ENCODE measurements at places on chromosomes 16 and 17. TPM values are rescaled to one million over a fixed set of nuclear protein-coding genes. Genes with fewer than 3 reads are reported as not detected.

RMI2 gene
- 31.2 TPM for total RNA-seq

DHRS11 gene
- 7.6 TPM for total RNA-seq

SLFN11 gene
- total RNA-seq, result 4.4 TPM

CRHR1 gene
- 0.09 TPM for total RNA-seq

TP53TG3B gene
- not detected for total RNA-seq

BRCA1 gene
- 21.8 TPM for total RNA-seq

INTS2 gene
- total RNA-seq, result 12.0 TPM

ALOX15B gene
- 0.60 TPM for total RNA-seq

CDR2L gene
- 72.0 TPM for total RNA-seq

ITGAD gene
- total RNA-seq, result not detected

CNTD1 gene
- total RNA-seq, result 0.03 TPM

PGS1 gene
- 22.8 TPM for total RNA-seq

SLC47A1 gene
- total RNA-seq, result 20.1 TPM

RTN4RL1 gene
- total RNA-seq, result 19.9 TPM

ZNF205 gene
- 15.6 TPM for total RNA-seq

TERB1 gene
- not detected for total RNA-seq

TEX14 gene
- total RNA-seq, result 0.33 TPM

MT1X gene
- total RNA-seq, result 744 TPM

OTOA gene
- total RNA-seq, result 0.06 TPM

KCNG4 gene
- not detected for total RNA-seq

TRAPPC2L gene
- total RNA-seq, result 102 TPM

CACNG1 gene
- 0.22 TPM for total RNA-seq

C16orf74 gene
- total RNA-seq, result 17.7 TPM

CHD3 gene
- 60.5 TPM for total RNA-seq

CCL14 gene
- not detected for total RNA-seq

NXN gene
- 23.4 TPM for total RNA-seq

FN3K gene
- total RNA-seq, result 7.5 TPM

C16orf89 gene
- not detected for total RNA-seq

TP53TG3D gene
- total RNA-seq, result 1.0 TPM

EVPLL gene
- not detected for total RNA-seq

PRR15L gene
- 3.3 TPM for total RNA-seq

ACSM3 gene
- total RNA-seq, result 2.9 TPM

SPNS3 gene
- 0.03 TPM for total RNA-seq

NUFIP2 gene
- 59.2 TPM for total RNA-seq

CEP295NL gene
- 0.32 TPM for total RNA-seq

KRTAP17-1 gene
- not detected for total RNA-seq
